Non-pigmented ciliary epithelial cell (primary cell): ENCODE measurements at places on chromosomes 7 and 10.

DNA sequence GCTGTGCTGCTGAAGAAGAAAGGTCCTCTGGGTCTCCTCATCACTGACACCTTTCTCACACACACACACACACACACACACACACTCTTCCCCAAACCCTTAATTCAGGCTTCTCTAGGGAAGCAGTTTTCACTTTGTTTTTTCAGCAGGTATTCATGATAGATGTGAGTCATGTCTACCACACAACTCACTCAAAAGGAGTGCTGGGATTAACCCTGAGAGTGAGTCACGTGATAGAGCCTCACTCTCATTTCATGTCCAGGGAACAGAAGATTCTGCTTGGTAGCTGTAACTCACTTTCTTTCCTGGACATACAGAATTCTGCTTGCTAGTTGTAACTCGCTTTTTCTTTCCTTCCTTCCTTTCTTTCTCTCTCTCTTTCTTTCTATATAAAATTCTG is 45.4 kb downstream of the VIM start:
- DNase-seq = no peak

DNA sequence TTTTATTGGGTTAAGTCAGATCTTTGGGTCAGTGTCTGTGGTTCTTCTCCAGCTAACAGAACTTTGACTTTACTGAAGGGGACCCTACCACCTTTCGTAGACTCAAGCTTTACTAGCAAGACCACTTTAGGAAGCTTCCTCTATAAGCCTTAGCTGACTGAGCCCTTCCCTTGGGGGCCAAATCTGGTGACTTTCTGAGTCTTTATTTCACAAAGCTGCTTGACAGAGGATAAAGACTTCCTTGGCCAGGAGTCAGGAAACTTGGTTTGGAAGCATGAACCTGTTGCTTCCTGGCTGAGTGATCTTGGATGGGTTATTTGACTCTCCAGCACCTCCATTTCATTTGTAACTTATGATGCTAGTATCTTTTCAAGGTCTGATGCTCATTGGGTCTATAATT is 466.7 kb downstream of the TYW1 start:
- no peak for DNase-seq

- no peak for DNase-seq
Measured at GRCh38 chr7:95045236-95045923, 138.0 kb downstream of the PPP1R9A start.

GRCh38 chr7:84009051-84009450 is 185.5 kb downstream of the SEMA3A start:
- no peak for DNase-seq

DNA sequence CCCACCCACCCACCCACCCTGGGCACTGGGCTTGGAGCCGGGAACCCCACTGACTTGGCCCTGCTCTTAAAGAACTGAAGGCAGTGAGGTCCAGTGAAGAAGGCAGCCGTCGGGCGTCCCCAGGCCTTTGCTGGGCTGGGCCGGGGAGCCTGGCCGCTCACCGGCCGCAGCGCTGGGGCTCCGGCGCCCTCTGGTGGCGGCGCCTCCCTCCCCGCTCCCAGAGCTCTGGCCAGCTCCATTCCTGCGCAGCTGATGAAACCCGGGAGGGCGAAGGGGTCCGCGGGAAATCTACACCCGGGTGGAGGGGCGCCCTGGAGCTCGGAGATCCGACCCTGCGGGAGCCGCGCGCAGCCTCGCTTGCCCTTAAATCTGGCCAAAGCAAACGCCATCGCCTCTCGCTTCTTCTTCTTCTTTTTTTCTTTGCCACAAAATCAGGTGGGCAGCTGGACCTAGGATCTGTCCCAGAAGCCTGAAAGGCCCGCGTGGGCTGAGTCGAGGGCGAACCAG is 1.7 kb upstream of the CXCL12 start:
- no peak for DNase-seq

- no peak for DNase-seq
Measured at GRCh38 chr10:1412531-1413189, 324.7 kb downstream of the ADARB2 start.

DNA sequence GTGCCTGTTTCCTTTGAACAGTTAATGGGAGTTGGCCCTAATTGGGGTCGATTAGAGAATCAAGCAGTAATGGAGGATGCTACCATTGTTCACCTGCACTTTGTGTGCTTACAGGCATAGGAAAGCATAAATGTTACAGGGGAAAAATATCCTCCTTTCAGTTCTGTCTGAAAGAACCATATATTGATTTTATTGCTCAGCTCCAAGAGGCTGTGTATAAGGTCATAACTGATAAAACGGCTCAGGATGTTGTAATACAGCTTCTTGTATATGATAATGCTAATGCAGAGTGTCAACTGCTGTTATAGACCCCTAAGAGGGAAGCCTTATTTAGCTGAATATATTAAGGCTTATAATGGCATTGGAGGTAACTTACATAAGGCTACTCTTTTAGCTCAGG is 32.9 kb upstream of the AKR1C2 start:
- no peak for DNase-seq

GRCh38 chr7:69060516-69060915 is 537.8 kb upstream of the AUTS2 start:
- DNase-seq = no peak

- no peak for DNase-seq
Measured at GRCh38 chr7:155145477-155146255, 75.5 kb downstream of the HTR5A start.

DNA sequence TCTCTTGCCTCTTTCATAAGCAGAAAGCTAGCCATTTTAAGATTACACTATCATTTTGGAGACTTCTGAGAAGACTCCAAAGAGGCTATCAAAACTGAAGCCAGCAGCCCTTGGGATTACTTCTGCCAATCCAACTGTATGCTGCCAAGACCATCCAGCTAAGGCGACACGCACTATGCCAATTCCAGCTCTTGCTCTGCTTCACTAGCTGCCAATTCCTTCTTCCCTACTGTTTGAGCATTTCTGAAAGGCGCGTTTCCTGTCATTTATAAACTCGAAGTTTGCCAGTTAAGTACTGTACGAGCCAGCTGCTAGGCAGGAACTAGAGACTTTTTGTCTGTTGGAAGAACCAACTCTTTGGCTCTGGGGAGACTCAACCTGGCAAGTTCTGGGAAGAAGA is 36.5 kb downstream of the MALSU1 start:
- no peak for DNase-seq

DNA sequence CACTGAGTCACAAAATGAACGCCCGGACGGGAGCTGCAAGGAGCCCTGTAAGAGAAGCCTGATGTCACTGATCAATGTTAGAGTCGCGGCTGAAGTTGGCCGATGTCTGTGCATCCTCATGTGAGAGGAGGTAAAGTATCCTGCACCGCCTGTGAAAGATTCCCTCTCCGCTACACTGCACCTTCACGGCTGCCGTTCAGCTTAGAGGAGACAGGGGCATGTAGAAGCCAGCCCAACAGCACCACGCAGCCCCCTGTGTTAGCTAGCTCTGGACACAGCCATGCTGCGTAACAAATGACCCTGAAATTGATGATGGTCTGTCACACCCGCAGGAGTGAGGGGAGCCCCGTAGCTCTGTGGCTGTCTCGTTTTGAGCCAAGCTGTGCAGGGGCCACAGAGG is 81.5 kb upstream of the DIP2C start:
- DNase-seq = no peak

GRCh38 chr7:127760436-127761031 is 108.5 kb downstream of the SND1 start:
- DNase-seq = no peak

- DNase-seq = no peak
Measured at GRCh38 chr7:151490456-151491105, 29.1 kb downstream of the RHEB start.

GRCh38 chr7:84985073-84985784 is 201.6 kb downstream of the SEMA3D start:
- no peak for DNase-seq

GRCh38 chr10:132446195-132446581 is 49.2 kb downstream of the PWWP2B start:
- DNase-seq = no peak

GRCh38 chr10:6721480-6721879 is 141.4 kb upstream of the PRKCQ start:
- DNase-seq = peak; percentile 75

GRCh38 chr7:77244222-77244934 is 44.8 kb upstream of the FGL2 start:
- DNase-seq = no peak

DNA sequence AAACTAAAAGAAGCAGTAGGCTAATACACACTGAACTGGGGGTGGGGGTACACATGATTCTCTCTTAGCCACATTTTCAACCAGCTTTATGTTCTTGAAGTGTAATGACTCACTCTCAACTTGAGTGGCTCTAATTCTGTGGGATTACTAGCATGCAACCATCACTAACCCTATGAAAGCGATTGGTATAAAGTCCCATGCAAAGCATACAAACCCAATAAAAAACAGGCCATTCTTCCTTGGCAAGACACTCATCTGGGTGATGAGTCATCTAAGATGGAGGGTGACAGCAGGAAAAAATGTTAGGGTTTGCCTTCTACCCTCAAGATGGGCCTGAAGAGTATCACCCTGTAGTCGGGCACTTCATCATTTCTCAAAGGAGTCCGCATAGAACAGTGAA is 14.9 kb upstream of the PON3 start:
- DNase-seq = no peak

DNA sequence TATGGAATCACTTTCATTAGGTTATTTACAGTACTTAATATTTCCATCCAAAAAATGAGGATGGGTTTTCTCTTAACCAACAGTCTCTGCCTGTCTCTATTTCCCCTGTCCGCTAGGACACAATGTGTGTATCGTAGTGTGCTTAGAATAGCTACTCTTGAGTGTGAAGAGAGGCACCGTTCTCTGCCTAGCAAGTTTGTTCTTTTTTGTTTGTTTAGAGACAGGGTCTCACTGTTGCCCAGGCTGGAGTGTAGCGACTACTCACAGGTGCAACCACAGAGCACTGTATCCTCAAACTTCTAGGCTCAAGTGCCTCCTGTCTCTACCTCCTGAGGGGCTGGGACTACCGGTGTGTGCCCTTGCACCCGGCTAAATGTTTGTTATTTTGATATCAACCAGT is 121.9 kb downstream of the ANK3 start:
- DNase-seq = no peak

GRCh38 chr10:114713525-114714090 is 55.5 kb upstream of the ABLIM1 start:
- no peak for DNase-seq

DNA sequence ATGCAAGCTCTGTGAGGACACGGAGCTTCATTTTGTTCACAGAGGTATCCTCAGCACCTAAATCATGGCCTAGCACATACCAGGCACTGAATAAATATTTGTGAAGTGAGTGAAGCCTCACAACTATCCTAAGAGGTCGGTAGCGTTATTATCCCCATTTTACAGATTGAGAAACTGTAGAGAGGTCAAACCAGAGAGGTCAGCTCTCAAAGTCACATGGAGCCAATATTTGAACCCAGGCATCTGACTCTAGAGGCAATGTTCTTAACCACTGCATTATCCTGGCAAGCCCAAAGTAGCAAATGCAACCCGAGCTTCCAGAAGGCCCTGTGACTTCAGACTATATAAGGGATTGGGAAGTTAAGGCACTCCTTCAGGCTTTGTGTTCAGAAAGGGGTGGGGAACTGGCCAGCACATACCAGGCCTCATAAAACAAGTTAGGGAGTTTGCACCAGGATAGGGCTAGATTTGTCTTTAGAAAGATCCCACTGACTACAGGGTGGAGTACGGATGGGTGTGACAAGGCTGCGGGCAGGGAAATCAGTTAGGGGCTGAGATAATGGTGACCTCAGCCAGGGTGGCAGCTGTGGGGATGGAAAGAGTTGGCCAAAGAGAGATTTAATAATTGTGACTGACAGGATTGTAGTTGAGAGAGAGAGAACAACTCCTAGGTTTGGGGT is 101.4 kb downstream of the TBXAS1 start:
- no peak for DNase-seq

DNA sequence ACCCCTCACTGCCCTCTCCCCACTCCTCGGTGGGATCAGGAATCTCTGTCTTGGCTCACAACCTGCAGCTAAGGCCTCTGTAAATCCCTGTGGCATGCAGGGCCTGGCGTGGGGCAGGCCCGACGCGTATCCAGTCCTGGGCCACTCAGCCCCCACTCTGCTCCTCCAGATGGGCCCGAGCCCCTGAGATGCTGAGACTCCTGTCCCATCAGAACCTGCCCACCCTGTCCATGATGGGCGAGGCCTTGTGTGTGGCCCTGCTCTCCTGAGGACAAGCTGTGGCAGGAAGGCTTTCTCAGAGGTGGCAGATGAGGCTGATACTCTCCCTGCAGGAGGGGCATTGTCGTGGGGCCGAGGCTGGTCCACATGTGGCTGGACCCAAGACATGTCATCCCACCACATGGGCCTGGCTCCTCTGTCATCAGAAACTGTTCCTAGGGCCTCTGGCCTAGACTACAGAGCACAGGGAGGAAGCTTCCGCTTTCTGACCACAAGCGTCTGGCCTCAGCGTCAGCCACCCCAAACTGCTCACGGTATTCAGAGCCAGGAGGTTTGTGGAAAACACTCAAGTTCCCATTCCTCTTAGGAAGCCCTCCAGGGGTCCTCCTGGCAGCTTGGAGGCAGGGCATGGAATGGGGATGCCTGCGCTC is 6.0 kb downstream of the ALOX5 start:
- DNase-seq = no peak

GRCh38 chr7:41777894-41778596 is 75.2 kb upstream of the INHBA start:
- no peak for DNase-seq

DNA sequence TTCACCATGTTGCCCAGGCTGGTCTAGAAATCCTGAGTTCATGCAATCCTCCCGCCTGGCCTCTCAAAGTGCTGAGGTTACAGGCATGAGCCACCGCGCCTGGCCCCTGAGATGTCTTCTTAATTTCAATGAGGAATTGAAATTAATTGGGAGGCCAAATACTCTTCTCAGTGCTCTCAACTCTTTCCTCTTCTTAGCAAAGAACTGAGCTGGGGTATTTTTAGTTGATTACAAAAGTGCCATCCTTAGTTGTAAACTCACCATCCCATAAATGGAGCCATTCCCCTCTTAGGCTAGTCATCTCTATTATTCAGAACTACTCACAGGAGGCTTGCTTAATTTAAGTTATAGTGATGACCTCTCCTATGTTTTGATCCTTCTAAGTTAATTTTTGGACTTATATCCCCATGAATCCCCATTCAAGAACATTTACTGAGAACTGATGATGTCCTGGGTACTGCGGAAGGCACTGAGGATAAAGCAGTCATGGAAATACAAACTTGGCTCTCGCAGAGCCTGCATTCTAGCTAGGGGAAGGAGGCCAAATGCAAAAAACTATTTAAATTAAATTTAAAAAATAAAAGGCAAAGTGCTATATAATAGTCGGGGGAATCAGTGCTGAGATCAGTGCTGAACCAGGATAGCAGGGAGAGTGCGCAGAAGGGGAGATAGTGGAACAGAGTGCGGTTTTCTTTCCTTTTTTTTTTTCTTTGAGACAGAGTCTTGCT is 145.3 kb downstream of the SFMBT2 start:
- no peak for DNase-seq

DNA sequence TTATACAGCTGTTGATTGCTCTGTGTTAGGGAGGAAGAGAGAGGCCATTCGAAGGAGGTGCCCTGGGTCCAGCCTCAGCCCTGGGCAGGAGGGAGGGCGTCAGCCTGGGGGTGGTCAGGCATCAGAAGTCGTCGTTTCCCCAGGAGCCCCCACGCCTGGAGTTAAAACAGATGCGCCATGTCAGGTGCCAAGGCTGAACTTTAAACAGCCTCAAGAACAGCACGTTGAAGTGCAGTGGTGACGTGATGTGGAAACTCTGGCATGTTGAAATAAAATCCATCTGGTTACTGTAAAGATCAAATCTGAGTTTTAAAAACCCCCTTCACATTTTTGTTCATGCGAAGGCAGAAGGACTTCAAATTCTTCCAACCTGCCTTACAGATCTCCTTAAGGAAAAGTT is 128.4 kb upstream of the PPP2R2D start:
- no peak for DNase-seq
